ENCODE measurements at places on chromosomes 7 and 10.

GRCh38 chr7:4394736-4395135, 287.4 kb upstream of the FOXK1 start:
- no peak for DNase-seq

DNA sequence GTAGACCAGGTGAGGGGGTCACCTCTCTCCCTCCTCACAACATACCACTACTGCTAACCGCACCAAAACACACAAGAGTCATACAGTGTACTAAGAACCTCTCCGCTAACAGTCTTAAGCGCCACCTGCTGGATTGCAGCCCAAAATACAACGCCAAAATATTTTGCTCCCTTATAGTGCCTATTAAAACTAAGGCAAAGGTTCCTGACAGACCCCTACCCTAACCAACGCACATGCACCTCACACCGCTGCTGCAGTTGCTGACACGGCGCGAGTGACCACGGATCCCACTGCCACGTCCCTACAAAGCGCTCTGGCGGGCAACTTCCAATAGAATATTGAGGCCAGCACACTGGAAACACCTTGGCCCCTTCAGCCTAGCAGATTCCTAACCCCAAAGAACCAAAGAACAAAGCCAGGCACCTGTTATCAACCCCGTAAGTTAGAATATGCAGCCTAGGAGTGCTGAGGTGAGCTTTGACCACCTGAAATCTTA, 563.6 kb upstream of the SEMA3D start:
- DNase-seq: peak; percentile 36

- DNase-seq: no peak
Measured at GRCh38 chr10:78109210-78109609, 75.5 kb downstream of the RPS24 start.

- DNase-seq: no peak
Measured at GRCh38 chr10:1148855-1149605, 92.8 kb downstream of the WDR37 start.

GRCh38 chr10:91210014-91210413, 10.4 kb upstream of the PCGF5 start:
- DNase-seq: no peak

GRCh38 chr7:79064187-79064823, 389.2 kb downstream of the MAGI2 start:
- DNase-seq: no peak

DNA sequence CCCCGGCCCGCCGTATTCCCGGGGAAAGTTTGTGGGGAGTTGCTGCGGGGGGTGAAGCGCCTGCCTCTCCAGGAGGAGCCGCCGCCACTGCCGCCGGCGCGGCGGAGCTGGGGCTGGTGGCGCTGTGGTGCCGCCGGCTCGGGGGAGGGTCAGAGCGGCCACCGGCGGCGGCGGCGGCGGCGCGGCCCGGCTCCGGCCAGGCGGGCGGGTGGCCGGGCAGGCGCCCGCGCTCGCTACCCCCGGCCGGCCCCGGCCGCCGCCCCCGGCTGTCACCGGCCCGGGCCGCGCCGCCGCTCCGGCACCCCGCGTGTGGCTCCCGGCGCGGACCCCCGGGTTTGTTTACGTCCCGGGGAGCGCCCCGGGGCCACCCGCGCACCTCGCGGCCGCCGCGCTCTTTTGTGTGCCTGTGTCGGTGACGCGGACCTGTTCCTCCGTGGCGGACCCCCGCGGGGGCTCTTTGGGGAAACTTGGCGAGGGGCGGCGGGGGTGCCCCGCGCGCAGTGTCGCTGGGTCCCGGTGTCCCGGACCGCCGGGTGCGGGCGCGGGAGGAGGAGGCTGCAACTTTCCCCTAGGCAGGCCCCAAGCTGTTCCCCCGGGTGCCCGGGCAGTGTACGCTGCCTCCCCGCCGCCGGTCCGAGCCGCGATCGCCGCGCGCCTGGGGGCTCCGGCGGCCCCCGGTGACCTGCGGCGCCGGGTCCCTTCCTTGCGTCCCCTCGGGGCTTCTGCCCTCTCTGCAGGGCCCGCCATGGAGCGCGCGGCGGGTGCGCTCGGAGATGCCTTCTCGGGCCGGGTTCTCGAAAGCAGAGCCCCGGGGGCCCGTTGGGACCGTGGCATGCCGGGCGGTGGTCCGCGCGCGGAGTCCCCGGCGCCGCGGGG, 593 bp upstream of the CUX1 start:
- peak; percentile 11 for DNase-seq

DNA sequence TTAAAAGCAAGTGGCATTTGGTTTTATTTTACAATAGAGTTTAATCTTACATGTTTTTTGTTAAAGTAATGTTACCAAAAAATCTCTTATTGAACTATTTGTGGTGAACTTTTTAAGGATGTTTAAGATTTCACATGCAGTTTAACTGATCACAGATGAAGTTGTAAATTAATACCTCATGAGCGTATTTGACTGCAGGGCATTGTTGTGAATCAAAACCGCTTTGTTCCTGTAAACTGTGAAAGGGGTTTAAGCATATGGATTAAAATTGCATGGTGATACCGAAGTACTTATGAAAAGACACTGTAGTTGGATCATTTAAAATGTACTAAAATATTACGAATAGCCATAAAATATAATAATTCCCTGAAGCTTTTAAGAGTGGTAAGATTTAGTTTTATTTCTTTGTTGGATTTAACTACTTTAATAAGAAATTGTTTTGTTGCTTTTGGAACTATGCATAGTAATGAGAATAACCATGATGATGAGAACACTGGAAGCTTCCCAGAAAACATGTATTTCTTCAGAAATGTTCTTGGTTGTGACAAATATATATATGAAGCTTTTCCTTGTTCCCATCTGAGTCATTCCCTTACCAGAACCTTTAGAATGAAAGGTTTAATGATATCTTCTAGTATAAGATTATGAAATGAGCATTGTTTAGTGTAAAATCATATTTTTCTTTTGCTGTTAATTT, 131.3 kb downstream of the ADK start:
- DNase-seq: no peak

- DNase-seq: no peak
Measured at GRCh38 chr7:94591176-94591575, 64.8 kb downstream of the SGCE start.
